ENCODE measurements at places on chromosomes 13 and 19.

GRCh38 chr19:50501568-50502475 lies 9.2 kb downstream of the JOSD2 start:
- no peak for DNase-seq

DNA sequence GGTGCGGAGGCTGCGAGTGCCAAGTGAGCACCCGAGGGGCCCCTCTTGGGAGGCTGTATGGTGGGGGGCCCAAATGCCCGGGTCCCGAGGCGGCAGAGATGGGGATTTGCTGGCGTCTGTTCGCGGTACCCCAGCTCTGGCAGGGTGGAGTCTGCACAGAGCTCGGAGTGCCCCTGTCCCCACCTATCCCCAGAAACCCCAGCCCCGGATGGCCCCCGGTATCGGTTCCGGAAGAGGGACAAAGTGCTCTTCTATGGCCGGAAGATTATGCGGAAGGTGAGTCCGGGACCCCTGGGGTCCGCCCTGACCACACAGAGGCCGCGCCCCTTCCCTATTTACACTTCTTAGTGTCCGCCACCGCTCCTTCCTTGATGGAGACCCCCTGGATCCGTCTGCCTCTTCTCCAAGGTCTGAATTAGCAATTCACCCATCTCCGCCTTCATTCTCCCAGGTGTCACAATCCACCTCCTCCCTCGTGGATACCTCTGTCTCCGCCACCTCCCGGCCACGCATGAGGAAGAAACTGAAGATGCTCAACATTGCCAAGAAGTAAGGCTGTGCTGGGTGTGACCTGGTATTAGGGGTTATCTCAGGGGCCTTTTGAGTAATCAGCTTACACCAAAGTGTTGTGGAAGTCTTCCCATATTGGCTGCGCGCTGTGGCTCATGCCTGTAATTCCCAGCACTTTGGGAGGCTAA lies 630 bp downstream of the PNPLA6 start:
- DNase-seq: no peak

DNA sequence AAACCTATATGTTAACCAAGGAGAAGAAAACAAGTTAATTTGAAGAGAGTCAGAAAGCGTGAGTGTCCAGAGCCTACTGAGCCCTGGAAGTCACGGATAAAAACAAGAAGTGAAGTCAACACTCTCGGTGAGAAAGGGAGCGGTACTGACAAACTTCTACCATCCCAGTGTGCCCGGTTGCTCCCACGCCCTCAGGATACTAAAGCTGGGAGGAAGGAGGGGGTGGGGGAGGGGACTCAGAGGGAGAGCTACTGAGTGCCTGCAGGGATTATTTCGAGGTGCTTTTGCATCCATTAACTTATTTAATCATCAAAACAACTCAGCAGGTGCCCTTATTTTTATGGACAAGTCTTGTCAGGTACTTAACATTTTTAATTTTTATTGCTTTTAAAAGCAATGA lies 166.2 kb downstream of the ZIC5 start:
- no peak for DNase-seq

DNA sequence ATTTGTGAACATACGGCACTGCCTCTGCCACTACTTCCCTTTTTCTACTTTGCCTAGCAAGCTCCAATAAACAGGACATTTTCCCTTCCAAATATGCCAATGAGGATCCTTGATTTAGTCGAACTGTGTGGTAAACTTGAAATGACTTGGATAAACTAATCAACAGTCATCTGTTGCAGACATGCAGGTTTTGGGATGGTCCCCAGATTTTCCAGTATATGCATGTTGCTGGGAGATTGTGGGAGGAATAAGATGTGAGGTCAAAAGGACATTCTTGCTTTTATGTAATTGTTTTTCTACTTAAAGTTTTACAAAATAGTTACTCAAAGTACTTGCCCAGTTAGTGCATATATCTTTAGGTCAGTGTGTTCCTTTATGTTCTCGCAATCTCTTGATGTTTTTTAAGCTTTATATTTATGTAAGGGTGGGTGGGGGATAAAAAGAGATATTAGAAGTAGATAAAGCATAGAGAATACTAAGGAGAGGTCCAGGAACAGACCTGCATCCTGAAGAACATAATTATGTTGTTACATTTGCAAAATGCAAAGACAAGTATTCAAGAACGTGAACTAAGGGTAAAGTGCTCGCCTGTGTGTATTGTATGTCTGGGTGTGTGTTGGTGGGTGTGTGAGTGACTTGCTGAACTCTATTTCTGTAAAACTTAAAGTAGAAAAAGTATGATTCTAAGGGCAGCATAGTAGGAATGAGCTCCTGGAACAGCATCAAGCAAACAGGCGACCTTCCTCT lies 88.4 kb upstream of the OXGR1 start:
- DNase-seq: no peak

DNA sequence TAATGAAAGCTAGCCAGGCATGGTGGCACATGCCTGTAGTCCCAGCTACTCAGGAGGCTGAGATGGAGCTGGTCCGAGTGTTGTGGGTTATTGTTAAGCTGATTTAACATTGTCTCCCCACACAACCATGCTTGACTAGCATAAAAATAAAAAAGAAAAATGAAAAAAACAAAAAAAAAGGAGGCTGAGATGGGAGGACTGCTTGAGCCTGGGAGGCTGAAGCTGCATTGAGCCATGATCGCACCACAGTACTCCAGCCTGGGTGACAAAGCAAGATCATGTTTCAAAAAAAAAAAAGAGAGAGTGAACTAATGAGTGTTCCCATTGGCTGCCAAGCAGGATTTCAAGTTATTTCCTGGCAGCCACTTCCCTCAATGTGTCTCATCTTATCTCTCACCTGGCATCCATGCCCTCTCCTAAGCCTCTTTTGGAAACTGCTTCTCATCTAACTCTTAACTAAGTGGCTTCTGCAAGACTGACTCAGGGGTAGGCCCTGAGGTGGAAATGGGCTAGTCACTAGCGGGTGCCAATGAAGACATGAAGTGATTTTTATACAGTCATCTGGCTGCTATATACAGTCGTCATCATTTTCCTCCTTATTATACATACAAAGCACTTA lies 4.9 kb downstream of the THAP8 start:
- no peak for DNase-seq

GRCh38 chr13:93227878-93228642 lies 1.5 kb downstream of the GPC6 start:
- peak; percentile 59 for DNase-seq

DNA sequence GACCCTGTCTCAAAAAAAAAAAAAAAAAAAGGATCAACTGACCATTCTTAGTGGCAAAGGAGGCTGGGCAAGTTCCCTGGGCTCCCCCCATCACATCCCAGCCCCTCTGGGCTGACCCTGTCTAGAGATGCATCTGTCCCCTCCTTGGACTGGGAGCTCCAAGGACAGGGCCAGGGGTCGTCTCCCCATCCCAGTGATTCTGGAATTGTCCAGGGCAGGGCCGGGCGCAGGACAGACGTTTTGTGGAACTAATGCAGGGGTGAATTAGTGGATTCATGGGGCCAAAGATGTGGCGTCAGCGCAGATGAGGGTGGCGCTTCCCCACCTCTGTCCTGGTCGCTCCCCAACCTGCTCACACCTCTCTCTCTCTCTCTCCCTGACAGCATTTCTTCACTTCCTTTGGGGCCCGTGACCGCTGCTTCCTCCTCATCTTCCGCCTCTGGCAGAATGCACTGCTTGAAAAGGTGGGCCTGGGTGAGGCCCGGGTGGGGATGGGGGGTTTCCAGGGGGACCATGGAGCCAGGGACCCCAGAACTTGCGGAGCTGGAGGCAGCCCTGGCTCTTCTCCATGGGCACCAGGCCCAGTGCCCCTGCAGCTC lies 11.1 kb downstream of the GRAMD1A start:
- no peak for DNase-seq

DNA sequence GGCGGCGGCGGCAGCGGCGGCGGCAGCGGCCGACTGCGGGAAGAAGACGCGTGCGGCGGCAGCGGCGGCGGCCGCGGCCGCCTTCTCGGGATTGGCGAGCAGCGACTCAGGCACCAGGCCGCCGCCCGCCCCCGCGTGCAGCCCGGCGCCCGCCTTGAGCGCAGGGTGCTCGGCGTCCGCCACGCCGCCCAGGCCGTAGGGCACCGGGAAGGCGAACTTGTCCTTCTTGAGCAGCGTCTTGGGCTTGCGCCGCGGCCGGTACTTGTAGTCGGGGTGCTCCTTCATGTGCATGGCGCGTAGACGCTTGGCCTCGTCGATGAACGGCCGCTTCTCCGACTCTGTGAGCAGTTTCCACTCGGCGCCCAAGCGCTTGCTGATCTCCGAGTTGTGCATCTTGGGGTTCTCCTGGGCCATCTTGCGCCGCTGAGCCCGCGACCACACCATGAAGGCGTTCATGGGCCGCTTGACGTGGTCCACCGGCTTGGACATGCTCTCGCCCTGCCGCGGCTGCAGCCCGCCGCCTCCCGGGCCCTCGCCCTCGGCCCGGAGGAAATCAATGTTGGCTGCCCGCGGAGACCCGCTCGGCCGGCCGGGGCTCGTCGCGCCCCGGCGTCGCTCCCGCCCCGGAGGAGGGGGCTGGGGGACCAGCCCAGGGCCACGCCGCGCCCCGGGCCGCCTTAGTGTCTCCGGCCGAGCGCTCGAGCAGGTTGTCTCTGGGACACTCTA lies 621 bp downstream of the SOX21 start:
- no peak for DNase-seq

GRCh38 chr19:52095172-52096014 lies at the start of gene ZNF841:
Gene ZNF841 (minus strand): TSS chr19:52095765. CDS start chr19:52084801, 10,964 bp downstream.
- DNase-seq: peak; percentile 95

DNA sequence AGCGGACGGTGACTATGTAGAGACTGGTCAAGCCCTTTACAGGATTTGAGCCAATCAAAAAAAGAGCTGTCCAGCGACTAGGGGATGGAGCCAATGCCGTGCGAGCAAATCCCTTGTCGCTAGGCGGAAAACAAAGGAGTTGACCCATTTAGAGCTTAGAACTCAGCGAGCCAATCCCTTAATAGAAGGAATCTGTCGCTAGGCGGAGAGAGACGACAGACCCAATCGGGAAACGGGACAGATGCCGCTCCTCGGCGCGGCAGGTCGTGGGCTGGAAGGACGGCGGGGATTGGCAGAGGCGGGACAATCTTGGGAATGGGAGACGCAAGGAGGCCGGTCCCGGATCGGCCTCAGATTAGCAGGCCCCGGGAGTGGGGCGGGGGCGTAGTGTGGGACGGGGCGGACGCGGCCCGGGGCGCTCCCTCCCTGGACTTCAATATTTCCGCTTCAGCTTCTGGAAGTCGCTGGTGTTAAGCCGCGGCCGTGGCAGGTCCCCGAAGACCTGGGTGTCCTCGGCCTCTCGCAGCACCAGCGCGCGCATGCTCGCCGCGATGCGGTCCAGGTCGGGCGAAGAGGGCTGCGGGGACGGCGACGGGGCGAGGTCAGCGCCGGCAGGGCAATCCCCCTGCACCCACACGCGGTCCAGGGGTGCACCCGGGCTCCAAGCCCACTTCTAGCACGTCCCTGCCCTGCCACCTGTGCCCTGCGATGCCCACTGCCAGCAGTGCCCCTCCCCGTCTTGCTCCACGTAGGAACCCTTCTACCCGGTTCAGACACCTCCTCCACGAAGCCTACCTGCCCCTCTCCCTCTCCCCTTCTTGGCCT lies 2.3 kb upstream of the PNKP start:
- peak; percentile 91 for DNase-seq

GRCh38 chr13:50466456-50466855 lies 377.0 kb downstream of the DLEU7 start:
- no peak for DNase-seq

DNA sequence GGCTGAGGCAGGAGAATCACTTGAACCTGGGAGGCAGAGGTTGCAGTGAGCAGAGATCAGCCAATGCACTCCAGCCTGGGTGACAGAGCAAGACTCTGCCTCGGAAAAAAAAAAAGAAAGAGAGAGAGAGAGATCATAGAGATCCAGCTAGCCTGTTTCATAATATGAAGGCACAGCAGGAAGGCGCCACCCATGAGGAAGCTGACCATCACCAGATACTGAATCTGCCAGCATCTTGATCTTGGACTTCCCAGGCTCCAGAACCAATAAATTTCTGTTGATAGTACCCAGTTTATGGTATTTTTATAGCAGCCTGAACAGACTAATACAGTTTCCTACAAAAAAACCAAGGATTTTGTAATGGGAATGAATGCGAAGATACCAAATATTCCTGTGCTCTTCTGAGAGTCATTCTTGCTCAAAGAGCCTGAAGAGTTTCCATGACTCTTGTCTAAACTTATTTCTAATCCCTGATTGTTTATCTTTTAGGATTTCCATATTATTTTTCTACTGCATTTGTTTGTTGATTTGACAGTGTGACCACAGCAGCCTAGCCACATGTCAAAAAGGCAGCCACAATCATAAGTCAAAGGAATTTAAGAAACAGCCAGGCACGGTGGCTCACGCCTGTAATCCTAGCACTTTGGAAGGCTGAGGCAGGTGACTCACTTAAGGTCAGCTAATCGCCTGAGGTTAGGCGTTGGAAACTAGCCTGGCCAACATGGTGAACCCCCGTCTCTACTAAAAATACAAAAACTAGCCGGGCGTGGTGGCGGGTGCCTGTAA lies 37.7 kb upstream of the PDCD5 start:
- peak; percentile 39 for DNase-seq

GRCh38 chr13:77386880-77387606 lies 60.1 kb upstream of the MYCBP2 start:
- DNase-seq: peak; percentile 31

GRCh38 chr19:10521461-10522171 lies 4.4 kb upstream of the S1PR5 start:
- DNase-seq: no peak

- DNase-seq: no peak
Observed at GRCh38 chr13:34926508-34926907, 15.6 kb upstream of the NBEA start.

DNA sequence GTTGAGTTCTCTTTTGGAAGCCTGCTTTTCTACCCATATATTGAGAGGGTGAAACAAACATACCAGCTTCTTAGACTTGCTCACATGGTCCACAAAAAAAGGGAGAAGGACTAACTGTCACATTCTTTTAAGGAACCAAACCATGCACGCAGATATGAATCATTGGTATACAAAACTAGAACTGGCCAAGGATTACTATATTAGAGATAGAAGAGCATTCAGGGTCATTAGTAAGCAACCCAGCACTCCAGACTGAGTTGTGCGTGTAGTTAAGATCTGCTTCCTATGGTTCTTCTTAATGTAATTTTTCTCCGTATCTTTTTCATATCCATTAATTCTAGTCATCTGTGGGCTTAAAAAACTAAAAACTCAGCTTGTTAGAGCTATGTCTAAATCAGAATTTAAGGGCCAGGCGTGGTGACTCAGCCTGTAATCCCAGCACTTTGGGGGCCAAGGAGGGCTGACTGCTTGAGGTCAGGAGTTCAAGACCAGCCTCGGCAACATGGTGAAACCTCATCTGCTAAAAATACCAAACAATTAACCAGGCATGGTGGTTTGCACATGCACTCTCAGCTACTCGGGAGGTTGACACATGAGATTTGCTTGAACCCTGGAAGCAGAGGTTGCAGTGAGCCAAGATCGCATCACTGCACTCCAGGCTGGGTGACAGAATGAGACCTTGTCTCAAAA lies 19.6 kb downstream of the ALG5 start:
- no peak for DNase-seq
